WTC11 (cell line): ENCODE measurements at places on chromosomes 3 and 15.

DNA sequence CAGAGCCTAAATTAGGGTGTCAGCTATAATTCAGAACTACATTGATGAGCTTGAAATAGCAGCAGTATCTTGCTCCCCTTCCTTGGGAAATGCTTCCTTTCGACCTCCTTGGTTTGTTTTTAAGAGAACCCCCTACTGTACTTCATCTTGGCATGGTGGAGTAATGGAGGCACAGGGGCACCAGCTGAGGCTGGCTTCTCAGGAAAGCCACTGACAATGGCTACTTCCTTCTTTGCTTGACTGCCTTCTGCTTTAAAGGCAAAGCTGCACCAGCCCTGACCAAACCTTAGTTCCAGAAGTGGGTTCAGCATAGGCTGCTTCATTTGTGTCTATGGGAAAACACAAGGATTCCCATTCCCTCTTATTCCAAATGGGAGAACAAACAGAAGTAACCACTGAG lies 1.5 kb upstream of the FBXL22 start:
- H3K36me3 ChIP-seq, result peaks cover 14% of the 10 kb centered on the region
- DNase-seq, result no peak
- no peak overlapping the region for H3K4me3 ChIP-seq
- peaks cover 26% of the 10 kb centered on the region for H3K4me1 ChIP-seq
- no peak overlapping the region for H3K27ac ChIP-seq

- H3K4me1 ChIP-seq, result peaks cover 38% of the 10 kb centered on the region
- no peak overlapping the region for H3K4me3 ChIP-seq
- H3K27ac ChIP-seq, result no peak overlapping the region
- peaks cover 4% of the 10 kb centered on the region; the same call in 1 of the 2 replicates for H3K27me3 ChIP-seq
- peaks cover 26% of the 10 kb centered on the region for H3K36me3 ChIP-seq
Measured at GRCh38 chr3:133487920-133488540, 85.5 kb upstream of the CDV3 start.

DNA sequence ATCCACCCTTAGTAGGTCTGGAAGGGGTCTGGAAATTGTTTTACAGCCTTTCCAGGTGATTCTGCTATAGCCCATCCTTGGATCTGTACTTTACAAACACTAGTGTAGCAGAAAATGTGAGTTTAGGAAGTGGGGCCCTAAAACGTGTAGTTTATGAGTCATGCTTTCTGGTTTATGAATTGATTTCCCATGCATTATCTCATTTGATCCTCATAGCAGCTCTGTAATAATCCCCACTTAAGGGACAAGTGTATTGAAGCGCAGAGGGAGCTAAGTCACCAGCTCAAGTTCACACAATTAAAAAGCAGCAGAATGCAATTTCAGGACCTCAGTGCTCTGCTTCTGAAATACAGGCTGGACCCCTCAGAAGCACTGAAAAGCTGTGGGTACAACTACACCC lies 22.7 kb upstream of the STARD5 start:
- H3K4me3 ChIP-seq, result no peak overlapping the region
- no peak for DNase-seq
- no peaks in the 10 kb centered on the region for H3K27me3 ChIP-seq

- H3K4me3 ChIP-seq, result no peak overlapping the region
- peaks cover 13% of the 10 kb centered on the region for H3K4me1 ChIP-seq
- DNase-seq, result no peak
- peaks cover 20% of the 10 kb centered on the region for H3K27me3 ChIP-seq
Measured at GRCh38 chr15:92503889-92504288, 110.2 kb downstream of the ST8SIA2 start.
